ENCODE measurements at places on chromosomes 2 and 18.

DNA sequence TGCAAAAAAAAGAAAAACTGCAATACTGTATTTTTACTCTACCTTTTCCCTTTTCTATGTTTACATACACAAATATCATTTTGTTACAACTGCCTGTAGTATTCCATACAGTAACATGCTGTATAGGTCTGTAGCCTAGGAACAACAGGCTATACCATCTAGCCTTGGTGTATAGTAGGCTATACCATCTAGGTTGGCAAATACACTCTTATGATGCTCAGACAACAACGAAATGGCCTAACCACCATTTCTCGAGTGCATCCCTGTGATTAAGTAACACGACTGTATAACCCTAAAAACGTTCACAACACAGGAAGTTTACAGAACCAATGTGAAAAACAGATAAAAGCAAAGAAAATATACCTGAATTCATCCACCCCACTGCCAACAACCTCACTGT is 64.0 kb downstream of the MEMO1 start:
- no peak for DNase-seq

GRCh38 chr2:70985283-70985688 is 6.9 kb downstream of the ANKRD53 start:
- DNase-seq, result no peak

- no peak for DNase-seq
Observed at GRCh38 chr18:49525981-49526380, 35.9 kb upstream of the LIPG start.

DNA sequence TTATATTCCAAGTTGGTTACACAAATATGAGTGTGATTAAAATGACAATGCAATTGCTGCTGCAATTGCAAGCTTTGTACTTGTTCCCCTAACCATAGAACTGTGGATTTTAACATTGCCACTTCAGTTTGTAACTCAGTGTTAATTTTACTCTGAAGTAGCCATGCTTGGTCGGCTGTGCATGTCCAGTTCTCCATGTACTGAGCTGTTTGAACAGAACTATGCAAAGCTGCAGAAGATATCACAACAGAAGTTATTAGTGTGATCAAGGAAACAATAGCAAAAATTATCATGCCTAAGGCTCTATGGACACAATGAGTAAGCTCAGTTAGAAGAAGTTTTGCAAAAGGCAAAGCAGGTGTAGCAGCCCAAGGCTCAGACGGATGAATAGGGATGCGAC is 45.3 kb downstream of the CXCR4 start:
- DNase-seq, result no peak

- no peak for DNase-seq
Observed at GRCh38 chr2:231673348-231673770, 35.0 kb upstream of the PTMA start.

DNA sequence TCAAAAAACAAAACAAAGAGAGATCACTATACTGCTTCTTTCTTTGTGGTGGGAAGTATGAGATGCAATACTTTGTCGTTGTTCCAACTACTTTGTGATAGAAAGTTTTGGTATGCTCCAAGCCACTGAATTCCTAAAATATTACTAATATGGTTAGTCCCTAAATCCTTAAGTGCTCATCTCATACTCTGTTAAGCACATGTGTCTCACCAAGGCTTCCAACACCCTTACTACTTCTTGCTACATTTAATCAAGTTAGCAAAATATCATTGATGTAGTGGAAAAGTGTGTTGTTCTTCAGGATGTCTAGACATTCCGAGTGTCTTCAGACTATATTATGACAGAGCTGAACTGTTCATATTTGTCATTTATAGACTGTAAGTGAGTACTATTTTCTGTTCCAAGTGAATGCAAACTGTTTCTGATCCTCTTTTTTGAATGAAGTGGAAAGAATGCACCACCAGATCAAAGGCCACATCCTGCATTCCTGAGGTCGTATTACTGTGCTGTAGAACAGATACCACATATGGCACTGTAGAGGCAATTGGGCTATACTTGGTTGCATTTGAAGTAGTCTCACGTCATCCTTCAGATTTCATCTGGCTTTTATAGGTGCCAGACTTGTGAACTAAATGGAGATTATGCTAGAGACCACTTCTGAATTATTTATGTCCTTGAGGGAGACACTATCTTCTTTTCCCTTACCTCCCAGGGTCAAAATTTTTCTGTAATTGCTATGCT is 298.4 kb upstream of the ZNF521 start:
- DNase-seq, result no peak

DNA sequence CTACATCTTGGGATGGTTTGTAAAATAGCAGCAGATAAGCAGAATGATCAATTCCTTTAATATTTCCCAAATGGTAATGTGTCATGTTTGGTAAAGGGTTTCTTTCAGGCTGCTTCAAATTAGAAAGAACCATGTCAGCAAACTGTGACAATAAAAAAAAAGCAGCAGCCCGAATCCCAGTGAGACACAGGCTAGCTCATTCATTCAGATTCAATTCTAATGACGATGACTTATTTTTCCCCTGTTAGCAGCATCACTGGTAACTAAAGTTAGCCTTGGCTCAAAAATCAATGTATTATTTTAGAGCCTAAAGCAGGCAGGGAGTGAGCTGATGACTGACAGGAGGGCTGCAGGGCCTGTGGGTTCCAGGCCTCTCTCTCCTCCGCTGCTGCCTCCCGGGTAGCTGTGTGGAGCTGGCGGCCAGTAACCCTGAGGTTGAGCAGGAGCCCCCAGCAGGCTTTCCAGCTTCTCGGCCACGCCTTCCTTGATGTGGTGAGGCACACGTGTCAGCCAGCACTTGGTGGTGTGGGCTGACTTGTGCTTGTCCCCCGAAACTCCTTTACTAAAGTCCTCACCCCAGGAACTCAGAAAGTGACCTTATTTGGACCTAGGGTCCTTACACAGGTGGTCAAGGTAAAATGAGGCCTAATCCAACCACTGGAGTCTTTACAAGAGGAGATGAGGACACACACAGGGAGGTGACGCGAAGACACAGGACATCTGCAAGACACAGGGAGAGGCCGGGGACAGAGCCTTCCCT is 120.5 kb upstream of the HS6ST1 start:
- DNase-seq, result no peak

DNA sequence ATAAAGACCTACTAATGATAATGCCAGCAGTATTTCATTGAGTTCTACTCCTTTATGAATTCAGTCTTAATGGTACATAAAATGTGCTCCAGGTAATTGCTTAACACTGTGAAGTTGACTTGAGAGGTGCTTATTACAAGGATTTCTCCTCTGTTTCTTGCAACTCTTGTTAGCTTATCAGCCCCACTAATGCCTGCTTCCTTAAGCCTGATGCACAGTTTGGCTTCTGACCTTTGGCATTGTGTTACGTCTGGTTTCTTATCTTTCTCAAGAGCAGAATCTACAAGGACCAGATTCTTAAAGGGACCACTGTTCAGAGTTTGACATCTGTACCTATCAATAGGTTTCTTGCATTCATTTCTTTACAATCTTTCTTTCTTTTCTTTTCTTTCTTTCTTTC is 223.9 kb upstream of the CWC22 start:
- DNase-seq, result no peak

GRCh38 chr2:236785611-236786057 is 216.0 kb downstream of the ACKR3 start:
- no peak for DNase-seq

DNA sequence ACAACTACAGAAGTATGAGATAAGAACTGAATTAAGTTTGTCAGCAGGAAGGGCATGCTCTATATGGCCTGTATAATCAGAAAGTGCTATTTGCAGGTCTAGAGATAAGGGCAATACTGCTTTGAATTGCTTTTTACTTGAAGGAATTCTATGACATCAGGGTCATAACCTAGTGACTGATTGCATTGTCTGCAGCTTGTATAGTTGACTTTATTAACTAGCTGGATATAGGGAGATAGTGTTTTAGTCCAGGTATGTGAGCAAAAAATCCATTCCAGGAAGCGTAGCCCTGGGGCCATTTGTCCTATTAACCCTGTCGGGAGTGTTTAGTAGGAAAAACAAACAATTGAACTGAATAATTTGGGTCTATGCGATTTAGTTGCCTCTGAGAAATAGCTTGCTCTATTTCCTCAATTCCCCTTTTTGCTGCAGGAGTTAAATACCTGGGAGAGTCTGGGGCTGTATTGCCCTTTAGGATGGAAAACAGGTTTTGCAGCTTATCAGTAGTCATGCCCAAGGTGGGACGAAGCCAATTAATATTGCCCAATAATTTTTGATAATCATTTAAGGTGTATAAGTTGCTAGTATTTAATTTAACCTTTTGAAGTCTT is 30.0 kb downstream of the HTR2B start:
- no peak for DNase-seq

DNA sequence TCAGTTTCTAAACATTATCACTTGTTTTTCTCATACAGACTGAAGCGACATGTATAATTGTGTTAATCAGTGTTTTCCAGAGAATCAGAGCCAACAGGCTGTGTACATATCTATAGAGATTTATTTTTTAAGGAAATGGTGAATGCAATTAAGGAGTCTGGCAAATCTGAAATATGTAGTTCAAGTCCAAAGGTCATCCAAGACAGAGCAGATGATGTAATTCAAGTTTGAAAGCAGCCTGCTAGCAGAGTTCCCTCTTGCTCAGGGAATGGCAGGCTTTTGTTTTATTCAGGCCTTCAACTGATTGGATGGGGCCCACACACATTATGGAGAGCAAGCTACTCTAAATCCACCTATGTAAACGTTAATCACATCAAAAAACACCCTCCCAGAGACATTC is 282.6 kb downstream of the CBLN2 start:
- DNase-seq, result no peak

GRCh38 chr18:54390838-54391237 is 33.1 kb downstream of the C18orf54 start:
- no peak for DNase-seq

DNA sequence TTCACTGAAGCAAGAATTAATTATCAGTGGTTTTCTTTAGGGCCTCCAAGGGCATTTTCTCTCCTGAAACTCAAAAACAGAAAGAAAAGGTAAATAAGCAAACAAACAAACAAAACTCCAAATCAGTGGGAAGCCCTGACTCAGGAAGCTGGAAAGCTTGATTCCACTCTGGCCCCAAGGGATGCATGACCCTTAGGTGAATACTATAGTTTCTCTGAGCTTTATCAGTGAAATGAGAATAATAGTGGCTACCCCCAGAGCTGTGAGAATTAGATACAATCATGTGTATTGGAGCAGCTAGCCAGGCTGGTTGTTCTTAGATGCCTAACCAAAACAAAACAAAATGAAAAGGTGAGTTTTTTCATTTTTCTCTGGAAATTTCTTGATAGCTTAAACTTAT is 585.1 kb downstream of the CNTNAP5 start:
- no peak for DNase-seq

- DNase-seq, result no peak
Observed at GRCh38 chr18:59873641-59874040, 26.2 kb upstream of the PMAIP1 start.

- no peak for DNase-seq
Observed at GRCh38 chr2:169011698-169012097, 19.4 kb downstream of the ABCB11 start.

- no peak for DNase-seq
Observed at GRCh38 chr18:75337348-75337747, 90.2 kb downstream of the SMIM21 start.

DNA sequence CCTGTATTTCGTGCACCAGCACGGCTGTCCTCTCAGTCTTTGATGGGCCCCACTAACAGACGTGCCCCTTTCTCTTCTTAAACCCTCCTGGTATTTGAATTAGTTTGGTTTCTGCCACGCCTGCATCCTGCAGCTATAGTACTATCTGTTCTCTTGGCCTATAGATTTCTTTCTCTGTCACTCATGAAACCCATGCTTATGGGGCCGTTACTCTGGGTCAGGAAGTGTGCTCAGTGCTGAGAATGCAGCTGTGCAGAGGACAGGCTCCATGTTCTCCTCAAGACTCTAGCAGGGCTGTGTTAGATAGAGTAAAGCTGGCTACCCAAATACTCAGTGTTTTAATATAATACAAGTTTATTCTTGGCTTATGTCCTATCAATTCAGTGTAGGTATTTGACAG is 180.0 kb downstream of the INSIG2 start:
- DNase-seq, result no peak

DNA sequence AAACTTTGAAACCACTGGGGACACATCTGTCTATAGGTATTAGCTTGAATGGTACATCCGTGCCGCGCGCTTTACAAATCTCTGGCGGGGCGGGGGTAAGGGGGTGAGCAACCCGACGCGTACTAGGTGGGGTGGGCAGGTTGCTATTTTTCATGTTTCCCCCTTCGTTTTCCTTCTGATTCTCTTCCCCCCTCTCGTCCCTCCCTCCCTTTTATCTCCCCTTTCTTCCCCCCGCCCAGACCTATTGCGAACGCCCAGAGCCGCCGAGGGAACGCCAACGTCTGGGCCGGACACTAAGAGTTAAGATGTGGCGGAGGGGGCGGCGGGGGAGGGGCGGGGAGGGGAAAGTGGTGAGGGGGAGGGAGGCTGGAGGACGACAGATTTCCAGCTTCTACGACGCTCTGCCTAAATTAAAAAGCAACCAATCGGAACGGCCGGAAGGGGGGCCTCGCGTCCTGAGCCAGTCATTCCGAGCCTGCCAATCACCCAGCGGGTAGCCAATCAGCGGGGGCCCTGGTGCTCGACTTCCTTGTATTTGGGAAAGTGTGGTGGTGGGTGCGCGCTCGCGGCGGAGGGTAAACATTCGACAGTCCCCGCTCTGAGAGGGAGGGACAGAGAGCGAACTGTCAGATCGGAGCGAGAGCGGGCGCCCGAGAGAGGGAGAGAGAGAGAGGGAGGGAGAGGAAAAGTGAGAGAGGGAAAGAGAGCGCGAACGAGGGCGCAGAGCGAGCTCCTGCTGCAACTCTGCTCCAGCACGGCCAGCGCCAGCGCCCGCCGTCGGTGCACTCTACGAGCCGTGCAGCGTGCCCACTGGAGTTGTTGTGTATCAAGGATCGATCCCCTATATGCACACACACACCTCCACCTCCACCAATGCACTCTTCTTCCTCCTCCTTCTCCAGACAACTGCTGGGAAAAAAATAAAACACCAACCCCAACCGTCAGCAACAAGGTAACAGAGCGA is at the start of gene POU3F3:
POU3F3 (plus strand) TSS at position 582 of the 964 bp plus-strand sequence. CDS start 1,396 bp downstream, outside the sequence.
- DNase-seq, result peak; percentile 46

DNA sequence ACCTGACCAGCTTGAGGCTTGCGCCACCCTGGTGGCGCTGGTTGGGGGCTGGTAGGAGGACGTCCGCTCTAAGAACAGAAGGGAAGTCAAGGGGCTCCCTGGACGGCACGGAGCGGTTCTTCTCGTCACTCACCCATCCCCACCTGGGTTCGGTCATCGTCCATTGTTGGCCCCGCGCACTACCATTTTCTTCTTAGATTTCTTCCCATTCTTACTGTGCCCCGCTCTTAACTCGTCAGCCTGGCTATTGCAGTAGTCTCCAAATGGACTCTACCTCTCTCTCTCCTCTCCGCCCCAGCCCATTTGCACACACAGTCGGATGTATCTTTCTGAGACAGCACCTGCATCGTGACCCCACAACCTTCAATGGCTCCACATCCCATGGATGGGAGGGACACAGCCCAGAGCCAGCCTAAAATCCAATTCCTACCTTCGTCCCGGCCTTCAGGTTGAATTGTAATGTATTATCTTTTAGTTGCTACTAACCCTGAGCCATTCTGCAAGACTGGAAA is 814 bp upstream of the RAB1A start:
- no peak for DNase-seq

GRCh38 chr2:160365716-160366367 is 127.8 kb downstream of the RBMS1 start:
- no peak for DNase-seq

GRCh38 chr2:172884336-172884735 is 148.7 kb downstream of the RAPGEF4 start:
- DNase-seq, result no peak

GRCh38 chr2:237164474-237165042 is 78.9 kb downstream of the COPS8 start:
- DNase-seq, result no peak

GRCh38 chr2:109423556-109424359 is 190.0 kb downstream of the SEPTIN10 start:
- DNase-seq, result no peak

Data from activated naive CD4-positive, alpha-beta T cell treated with anti-CD3 and anti-CD28 coated beads, Interleukin-2, amount 10 ng/mL, durations not matched to agents 7 days and 5 days (primary cell).